ENCODE measurements at places on chromosomes 1 and 21.

DNA sequence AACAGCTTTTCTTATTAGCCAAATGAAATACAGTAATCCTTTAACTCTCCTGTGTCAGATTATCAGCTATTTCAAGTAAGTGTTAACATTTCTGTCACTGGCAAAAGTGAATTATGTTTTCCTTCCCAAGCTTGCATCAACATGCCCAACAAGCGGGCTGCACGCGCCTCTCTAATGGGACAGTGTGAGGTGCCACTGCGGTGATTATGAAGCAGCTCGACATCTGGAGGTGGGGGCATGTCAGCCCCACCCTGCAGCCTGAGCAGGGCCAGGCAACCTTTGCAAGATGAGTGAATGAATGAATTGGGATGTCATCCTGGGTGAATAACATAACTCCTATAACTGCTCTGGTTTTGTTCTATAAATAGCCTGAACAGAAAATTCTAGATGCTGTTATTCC, 301.4 kb downstream of the ZNF326 start:
- DNase-seq, result no peak

- no peak for DNase-seq
These were observed 25.0 kb upstream of the EIF4G3 start for GRCh38 chr1:21201650-21202049.

DNA sequence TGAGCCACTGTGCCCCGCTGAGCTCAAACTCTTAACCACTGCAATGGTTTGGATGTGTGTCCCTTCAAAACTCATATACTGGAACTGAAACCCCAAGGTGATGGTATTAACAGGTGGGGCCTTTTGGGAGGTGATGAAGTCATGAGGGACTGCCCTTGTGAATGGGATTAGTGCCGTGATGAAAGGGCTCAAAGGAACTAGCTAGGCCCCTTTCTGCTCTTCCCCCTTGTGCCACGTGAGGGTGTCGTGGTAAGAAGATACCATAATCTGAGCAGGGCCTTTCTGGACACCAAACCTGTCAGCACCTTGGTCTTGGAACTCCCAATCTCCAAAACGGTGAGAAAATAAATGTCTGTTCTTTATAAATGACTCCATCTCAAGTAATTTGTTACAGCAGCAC, 45.5 kb upstream of the SPOCD1 start:
- DNase-seq, result no peak

GRCh38 chr1:112395821-112396652, at the start of gene CTTNBP2NL:
Gene CTTNBP2NL (plus strand): TSS chr1:112396214. CDS start chr1:112416166, 19,952 bp downstream.
- peak; percentile 78 for DNase-seq

GRCh38 chr1:168613038-168613451, 36.6 kb downstream of the XCL1 start:
- no peak for DNase-seq

DNA sequence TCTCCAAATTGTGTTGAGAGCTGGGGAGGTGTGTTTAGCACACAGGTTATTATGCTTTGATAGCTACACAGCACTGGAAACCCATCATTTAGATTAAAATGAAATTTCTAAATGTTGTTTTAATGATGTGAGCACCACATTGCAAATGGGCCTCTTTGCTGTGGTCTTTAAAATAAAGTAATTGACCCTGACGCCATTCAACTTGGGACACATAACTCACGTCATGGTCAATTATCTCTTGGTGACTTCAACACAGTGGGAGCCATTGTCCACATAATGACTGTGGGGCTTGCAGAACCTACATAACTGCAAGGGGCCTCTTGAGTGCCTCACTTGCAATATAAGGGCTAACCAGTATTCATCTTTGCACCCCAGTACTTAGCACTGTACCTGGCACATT, 280.4 kb downstream of the HLX start:
- no peak for DNase-seq

DNA sequence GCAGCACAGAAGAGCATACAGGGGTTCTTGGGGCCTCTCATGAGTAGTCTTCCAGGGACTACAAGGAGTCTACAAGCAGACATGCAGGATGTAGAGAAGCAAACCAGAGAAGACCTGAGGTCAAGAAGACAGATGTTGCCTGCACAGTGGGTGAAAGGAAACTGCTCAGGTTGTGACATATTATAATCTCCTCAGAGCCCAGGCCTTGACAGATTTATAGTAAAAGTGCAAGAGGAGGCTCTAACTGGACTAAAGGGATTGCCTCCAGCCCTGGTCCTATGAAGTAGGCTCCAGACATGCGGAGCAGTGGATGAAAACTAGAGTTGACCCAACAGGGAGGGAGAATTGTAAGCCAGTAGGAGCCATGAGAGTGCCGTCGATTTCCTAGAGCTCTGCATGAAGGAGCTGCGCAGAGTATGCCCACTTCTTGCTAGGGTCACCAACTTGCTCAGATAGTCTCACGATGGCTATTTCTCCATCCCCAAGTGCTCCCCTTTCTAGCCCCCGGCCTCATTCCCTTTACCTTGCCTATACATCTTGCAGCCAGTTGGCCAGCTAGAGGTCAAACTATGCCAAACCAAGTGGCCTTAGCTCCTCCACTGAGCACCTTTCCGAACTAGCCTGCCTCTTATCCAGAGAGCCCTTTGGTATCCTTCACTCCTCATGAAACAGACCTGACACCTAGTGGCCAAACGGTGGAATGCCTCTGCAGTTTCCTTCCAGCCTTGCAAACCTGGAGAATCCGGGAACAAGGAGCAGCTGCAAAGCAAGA, 36.2 kb upstream of the IPO9 start:
- DNase-seq, result peak; percentile 33

GRCh38 chr1:211339631-211340041, 13.0 kb downstream of the TRAF5 start:
- DNase-seq, result no peak

- no peak for DNase-seq
These were observed 20.5 kb upstream of the BCL10 start for GRCh38 chr1:85296980-85297379.

GRCh38 chr1:236524895-236525184, 1.1 kb downstream of the LGALS8 start:
- DNase-seq, result no peak

GRCh38 chr1:205351984-205352713, 4.6 kb downstream of the KLHDC8A start:
- no peak for DNase-seq

DNA sequence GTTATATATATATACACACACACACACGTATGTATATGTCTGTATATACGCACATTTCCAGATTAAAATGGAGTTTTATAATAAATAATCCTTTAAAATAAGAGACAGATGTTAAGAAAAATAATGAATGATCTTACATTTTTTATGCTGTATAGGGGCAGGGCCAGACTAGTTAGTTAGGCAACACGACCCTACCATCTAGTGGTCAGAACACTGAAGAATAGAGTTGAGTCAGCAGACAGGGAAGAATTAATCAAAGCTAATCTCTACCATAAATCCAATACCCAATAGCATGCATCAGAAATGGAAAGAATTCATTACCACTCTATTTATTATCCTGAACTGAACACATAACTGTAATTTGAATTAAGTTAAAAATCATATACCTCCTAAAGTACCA, 156.7 kb downstream of the BRINP3 start:
- no peak for DNase-seq

DNA sequence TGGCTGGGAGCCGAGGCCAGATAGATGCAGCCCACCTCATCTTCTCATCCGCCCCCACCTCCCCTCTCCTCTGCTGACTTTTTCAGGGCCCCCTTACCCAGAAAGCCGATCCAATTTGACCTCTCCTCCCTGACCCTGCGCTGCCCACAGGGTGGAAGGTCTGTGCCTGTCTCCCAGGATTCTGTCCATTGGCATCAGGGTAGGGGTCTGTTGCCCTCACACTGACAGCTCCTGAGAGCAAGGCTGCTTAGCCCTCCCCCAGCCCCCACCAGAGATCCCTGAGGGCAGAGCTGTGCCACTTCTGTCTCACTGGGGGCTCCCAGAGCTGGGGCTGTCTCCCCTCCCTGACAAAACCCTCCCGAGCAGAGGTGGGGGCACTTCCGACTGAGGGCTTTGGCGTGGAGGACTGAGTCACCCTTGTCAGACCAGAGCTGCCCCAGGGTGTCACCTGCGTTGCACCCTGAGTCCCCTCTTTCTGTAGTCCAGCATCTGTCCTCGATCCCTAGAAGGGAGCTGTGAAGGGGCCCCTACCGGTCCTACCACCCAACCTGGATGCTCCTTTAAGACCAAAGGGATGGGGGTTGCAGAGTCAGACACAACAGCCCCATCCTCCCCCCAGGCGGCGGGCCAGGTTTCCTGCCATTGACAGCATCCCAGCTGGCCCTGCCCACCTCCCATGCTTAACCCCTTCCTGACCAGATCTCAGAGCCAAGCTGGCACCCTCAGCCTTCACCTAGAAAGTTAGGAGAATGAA, 2.4 kb upstream of the FAM110D start:
- DNase-seq, result no peak

DNA sequence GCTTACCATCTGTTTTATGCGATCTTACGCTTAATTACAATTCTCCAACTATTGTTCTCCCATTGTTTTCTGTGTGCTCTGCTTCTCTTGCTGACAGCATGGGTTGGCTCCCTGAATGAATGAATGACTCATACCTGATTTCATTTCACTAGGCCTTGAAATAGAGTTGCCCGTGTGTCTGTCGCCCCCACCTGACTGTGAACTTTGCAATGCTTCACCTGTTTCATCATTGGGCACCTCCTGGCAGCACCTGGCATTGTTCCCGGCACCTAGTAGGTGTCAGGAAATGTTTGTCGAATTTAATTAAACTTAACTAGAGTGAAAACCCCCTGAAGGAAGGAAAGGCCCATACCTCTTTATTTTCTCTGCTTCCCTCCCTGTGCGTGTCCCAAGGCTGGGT, 120.5 kb upstream of the KLHDC7A start:
- no peak for DNase-seq

- DNase-seq, result no peak
These were observed 419.6 kb downstream of the NEGR1 start for GRCh38 chr1:71862756-71863155.

DNA sequence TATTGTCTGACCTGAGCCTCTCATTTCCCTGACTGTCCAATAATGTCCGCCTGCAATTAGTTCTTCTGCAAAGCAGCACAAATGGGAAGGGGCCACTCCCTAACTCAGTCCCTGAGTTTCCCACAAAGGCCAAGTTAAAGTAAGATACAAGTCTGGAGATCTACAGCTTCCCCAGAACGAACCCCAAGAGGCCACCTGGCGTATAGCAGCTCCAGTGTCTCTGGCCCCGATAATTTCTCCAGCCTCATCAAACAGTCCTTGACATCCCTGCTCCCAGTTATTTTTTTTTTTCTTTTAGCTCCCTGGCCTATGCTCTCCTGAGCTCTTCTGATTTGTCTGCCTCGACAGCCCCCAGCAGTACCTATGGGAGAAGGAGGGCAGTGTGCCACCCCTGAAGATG, 8.1 kb upstream of the ACKR1 start:
- no peak for DNase-seq

- DNase-seq, result no peak
These were observed 40.0 kb downstream of the COQ8A start for GRCh38 chr1:226980122-226980560.

DNA sequence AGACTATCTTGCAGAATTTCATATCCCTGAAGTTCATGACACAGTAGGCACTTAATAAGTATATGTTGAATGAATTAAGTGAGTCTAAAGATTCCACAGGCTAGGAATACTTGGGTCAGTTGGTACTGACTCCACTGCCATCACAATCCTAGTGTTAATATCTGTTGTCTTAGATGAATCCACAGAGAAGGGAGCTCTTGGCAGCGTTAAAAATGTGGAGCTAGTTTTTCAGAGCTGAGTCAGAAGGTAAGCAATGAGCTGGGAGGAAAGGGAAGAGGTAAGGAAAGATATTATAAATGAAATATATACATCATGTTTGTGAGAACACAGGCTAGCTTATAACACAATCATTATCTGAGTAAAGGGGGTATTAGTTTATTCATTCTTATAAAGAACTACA, 21.8 kb upstream of the GORAB start:
- DNase-seq, result no peak

DNA sequence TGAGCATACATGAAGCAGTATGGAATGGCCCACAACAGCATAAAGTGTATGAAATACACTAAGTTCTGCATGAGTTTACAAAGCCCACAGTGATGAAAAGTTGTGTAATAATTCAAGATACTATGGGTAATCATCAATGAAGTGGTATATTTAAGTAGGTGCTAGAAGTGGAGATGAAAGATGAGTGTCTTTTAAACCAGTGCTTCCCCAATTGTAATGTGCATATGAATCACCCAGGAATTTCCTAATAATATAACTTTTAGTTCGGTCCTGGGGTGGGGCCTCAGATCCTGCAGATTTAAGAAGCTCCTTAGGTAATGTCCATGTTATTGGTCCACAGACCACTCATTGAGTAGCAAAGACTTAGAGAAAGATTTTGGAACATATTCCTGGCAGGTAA, 184.9 kb downstream of the DUSP10 start:
- DNase-seq, result no peak

DNA sequence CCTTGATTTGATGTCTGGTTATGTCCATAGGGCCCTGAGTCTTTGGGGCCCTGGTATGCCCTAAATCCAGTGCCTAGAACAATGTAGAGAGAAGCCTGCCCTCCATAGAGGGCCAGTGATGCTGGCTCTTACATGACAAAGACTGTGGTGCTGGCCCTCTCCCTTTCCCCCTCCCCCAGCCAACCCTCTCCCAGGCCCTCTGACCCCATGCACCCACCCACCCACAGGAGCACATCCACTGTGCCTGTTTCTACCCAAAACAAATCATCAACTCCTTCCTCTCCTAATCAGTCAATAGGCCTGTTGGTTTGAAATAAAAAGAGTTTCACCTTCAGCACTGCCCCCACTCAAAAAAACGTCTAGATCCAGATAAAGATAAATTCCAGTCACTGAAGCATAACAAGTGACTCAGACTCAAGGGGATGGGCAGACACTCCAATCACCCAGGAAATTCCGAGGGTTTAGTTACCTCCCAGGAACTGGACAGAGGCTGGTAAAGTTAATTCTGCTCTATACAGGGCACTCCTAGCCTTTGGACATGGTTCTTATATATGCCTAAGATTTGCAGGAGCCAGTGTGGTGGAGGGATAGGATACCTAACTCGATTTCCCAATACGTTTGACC, 144.8 kb upstream of the VANGL1 start:
- no peak for DNase-seq

GRCh38 chr21:29017639-29018237, 1.4 kb downstream of the RWDD2B start:
- DNase-seq, result no peak

GRCh38 chr1:45822644-45823043, 19.2 kb downstream of the MAST2 start:
- DNase-seq, result no peak

DNA sequence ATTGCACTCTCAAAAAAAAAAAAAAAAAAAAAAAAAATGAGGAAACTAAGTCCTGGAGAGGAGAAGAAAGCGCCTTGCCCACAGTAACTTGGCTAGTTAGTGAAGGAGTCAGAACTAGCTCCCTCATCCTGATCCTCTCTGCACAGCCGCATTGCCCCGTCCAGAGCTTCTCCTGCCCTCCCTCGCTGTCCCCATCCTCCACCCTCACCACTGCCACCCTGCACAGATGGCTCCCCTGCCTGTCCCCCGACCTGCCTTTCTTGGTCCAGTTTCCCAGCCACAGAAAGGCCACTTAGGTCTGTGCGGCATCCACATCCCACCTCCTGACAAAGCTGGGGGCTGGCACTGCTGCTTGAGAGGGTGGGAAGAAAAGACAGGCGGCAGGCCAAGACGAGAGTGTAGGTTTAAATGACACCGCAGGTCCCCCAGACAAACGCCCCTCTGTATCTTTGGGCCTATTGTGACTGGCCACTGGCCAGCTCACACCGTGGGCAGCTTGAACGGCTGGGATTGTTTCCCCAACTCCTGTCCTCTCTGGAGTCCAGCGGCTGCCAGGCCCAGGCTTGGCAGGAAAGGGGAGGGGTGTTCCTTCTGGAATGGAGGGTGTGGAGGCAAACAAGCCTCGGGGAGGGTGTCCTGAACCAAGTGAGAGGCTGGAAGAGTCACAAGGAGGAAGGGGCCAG, 20.2 kb downstream of the NCMAP start:
- no peak for DNase-seq

Measured in stimulated activated CD4-positive, alpha-beta T cell treated with anti-CD3 and anti-CD28 coated beads, Interleukin-4, amount 100 ng/mL, for 4 hours (primary cell).